ENCODE measurements at places on chromosomes 2 and 18. TPM values are rescaled to one million over a fixed set of nuclear protein-coding genes. Genes with fewer than 3 reads are reported as not detected.

DNA sequence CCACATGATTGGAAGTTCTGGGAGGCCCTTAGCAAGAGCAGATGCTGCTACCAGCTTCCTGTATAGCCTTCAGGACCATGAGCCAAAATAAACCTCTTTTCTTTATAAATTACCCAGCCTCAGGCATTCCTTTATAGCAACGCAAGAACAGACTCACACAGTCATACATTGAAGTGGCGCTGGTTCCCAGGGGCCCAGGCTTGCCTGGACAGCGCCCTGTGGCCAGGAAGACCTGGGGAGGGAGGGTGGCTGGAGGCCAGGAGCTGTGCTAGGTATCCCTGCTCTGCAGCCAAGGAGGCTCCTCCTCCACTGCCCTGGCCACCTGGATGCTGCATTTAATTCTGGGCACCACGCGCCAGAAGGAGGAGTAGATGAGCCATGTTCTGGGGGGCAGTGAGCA is 98.1 kb downstream of the AGAP1 start:
- no peak for DNase-seq

DNA sequence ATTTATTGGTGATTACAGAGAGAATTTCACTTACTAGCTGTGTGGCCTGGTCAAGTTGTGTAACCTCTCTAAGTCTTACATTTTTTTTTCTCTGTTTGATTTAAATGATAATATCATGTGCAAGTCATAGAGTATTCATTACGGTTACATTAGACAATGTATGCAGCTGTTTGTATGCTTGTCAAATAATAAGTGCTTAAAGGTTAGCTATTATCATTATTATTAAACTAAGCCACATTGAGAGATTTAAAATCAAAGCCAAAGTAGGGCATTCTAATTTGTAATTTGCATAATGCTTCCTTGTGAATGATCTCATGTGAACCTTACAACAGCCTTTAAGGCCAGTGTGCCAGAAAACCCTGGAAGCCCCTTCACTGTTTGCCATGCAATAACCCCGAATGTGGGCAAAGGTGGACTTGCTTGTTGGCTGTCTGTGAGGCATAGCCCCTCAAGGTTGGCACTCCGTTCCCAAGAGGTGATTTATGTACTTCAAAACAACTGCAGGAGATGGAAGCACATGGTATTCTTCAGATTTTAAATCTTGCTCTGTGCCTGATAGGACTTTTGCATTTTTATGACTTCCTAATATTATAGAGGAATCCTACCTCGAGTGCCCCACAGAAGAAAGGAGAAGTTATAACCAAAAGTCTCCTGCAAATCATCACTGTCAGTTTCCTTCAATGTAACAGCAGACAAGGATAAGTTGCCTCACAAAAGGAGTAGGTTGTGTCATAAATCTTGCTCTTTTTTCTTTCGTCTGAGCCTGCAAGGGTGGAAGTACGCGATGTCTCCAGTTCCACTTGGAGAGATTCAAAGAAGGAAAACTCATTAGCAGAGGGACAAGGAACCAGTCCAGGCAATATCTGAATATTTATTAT is 272.0 kb downstream of the TGIF1 start:
- no peak for DNase-seq

DNA sequence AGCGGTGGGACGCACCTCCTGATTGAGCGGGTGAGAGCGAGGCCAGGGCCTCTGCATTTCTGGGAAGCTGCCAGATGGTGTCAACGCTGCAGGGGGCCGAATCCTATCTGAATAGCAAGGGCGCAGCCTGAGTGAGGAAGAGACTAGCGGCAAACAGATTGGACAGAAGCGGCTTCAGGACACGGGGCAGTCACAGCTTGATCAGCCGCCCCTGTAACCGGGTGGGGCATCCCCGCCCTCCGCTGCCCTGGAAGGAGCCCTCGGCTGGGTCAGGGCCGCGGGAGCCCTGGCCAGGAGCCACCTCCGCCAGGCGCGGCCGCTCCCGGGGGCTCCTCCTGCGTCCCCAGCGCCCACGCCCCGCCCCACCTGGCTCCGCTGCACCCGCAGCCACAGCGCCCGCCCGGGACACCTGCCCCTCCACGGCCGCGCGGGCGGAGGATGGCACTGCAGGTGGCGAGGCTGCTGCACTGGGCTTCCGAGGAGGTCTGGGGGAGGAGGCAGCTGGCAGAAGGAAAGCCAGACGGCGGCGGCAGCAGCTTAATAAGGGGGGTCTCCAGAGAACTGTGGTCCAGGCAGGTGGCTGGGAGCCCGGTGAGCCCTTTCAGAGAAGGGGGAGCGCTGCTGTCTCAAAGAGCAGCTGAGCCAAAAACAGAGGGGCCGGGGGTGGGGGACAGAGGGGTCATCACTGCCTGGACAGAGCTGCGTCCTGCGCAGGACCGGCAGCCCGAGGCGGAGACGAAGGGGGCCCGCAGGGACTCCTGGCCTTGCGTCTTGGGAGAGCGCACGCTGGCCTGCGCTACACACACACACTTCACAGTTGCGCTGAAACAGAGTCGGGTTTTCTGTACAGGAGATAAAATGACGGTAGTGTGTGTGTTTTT is 18.8 kb upstream of the SOX11 start:
- DNase-seq, result no peak

INHA gene
- polyA plus RNA-seq, result not detected

- no peak for DNase-seq
Measured at GRCh38 chr2:32925283-32925815, 21.4 kb upstream of the LTBP1 start.

DNA sequence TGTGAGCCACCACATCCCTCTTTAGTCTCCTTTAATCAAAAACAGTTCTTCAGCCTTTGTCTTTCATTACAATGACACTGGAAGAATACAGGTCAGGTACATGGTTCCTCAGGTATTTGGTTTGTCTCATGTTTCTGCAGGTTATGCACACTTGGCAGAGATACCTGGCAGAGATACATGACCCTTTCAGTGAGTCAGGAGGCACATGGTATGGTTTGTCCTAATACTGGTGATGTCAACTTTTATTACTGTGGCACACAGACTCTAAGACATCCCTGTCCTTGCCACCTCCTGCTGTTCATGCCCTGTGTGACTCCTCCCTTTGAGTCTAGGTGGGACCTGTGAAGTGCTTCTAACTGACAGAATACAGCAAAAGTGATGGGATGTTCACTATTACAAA is 58.4 kb downstream of the SPIRE1 start:
- no peak for DNase-seq

GRCh38 chr2:62305421-62306176 is 109.7 kb downstream of the B3GNT2 start:
- no peak for DNase-seq

PIAS2 gene
- 22.9 TPM for polyA plus RNA-seq

DNA sequence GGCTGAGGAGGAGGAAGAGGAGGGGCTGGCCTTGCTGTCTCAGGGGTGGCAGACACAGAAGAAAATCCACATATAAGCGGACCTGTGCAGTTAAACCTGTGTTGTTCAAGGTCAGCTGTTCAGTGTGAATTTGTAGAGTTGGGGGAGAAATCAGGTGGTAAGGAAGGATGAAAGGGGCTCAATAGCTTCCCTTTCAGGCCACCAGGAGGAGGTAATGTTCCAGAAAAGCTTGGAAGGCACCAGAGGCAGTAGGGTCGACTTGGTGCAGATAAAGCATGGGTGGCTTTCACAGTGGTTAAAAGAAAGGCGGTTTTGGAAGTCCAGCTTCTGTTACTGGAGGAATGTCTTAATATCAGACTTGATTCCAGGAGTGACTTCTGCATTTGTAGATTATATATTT is 167.4 kb downstream of the THSD7B start:
- DNase-seq, result no peak

GRCh38 chr2:218648088-218648786 is 11.2 kb downstream of the ZNF142 start:
- peak; percentile 43 for DNase-seq
